GM23248 (cell line): ENCODE measurements at places on chromosomes 1 and 21. TPM values are rescaled to one million over a fixed set of nuclear protein-coding genes. Genes with fewer than 3 reads are reported as not detected.

GRCh38 chr1:6178751-6179563 is 1.2 kb downstream of the CHD5 start:
- peak; percentile 27 for DNase-seq

DNA sequence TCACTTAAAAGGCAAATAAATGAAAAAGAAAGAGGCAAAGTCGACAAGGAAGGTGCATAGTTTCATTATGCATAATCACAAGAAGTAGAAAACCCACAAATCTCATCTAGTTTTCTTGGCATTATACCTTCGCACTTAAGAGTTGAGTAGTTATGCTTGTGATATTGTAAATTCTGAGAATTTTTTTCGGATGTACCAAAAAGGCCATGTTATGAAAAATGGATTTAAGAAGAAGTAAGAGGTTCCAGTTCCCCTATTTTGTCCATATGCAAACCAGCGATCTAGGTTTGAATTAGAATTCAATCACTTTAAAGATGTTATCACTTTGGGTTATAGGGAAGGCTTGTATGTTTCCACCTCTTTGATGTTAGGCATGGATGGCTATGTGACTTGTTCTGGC is 7.9 kb upstream of the ERICH3 start:
- no peak for DNase-seq

DNA sequence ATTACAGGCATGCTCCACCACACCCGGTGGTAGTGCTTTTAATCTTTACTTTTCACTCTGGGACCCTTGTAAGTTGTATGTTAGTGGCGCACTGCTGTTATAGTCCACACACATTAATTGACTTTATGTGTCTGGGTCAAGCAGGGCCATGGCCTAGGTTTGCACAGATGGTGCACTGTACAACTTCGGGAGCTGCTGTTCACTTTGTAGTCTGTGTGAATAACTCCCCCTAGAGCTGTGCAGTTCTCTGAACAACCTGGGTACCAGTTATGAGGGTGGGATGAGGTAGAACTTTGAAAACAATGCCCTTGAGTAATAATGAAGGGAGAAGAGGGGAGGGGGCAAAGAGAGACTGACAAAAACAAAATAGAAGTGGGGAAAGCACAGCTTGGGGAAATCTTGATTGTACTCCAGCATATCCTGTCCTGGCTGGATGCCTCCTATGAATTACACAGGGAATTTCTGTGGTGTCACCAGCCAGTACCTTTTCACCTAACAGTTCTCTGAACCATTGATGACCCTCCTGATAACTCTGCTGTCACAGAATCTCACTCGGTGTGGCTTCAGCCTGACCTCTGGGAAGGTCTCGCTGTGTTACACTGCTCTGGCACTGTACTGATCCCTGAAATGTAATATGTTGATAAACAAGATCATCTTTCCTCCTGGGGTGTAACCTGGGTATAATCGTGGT is 2.2 kb downstream of the PTGFRN start:
- no peak for DNase-seq

DNA sequence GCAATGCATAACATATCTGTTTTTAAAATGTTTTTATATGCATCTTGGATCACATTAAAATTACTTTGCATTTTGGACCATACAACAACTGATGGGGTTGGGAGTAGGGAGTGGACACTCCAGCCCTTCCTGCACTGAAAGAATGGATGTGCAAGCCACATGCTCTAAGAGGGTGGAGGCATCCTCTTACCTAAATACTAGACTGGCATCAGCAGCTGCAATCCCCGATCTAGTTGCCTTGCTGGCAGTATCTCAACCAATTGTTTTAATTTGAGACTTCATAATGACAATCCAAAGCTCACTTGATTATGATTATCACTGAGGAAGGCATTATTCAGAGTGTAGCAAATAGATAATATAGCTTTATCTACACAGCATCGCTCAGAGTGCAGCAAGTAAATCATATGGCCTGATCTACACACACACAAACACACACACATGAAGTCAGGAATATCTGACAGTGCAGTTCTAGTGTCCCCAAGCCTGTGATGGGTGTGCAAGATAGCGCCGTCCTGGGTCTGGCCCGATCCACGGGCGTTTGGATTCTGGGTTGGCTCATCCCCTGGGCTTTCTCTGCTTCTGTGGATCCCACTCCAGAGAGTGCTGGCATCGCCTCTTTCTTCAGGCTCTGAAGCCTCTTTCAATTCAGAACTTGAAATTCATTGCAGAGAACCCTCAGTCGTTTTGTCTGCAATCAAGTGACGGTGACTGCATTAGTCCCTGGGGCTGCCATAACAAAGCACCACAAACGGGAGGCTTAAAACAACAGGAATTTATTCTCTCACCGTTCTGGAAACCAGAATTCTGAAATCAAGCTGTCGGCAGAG is 181.3 kb downstream of the ETS2 start:
- DNase-seq, result no peak

DNA sequence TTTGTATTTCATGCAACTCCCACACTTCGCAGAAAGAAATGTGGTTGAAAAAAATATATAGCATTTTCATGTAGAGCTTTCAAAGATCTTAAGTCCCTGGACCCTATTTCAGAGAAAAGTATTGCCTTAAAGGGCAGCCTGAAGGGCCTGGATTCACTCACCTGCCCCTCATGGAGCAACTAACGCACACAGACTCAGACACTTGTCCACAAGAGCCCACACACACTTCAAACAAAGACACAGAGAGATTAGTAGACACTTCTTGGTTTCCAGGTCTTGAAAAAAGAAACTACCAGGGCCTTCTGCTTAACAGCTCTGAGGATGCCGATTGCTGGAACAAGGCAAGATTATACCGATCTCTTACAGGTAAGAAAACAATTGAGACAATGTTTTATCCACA is 122.2 kb downstream of the ZBTB18 start:
- DNase-seq, result no peak

The RIPPLY3 gene
- not detected in 2 replicates for total RNA-seq

The EPHA10 gene
- not detected in 2 replicates for total RNA-seq
